Activated CD4-positive, alpha-beta T cell treated with anti-CD3 and anti-CD28 coated beads, Interleukin-2, amount 10 ng/mL, durations not matched to agents 24 days and 14 days (primary cell): ENCODE measurements at places on chromosomes 3 and 15.

- no peak overlapping the region for H3K4me3 ChIP-seq
- no peak for DNase-seq
- H3K4me1 ChIP-seq = peaks cover 10% of the 10 kb centered on the region
- H3K36me3 ChIP-seq = no peaks in the 10 kb centered on the region
- no peak overlapping the region for H3K27ac ChIP-seq
Observed at GRCh38 chr15:74294010-74294409, 57.9 kb downstream of the CCDC33 start.

DNA sequence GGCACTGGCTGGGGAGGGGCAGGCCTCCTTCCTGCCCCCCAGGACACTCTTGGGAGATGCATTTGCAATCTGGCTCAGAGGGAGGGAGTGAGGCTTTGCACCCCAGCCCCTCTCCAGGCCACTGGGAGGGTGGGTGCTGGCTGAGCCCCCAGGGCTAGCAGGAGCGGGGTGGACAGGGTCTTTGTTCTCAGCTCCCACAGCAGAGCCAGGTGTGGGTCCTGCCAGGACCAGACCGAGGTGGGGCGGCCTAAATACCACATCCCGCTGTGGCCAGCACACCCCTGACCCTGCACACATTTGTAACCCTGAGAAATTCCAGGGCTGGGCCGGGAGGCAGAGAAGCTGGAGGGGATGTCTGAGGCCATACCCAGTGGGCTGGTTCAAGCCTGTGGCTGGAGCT lies 41.0 kb downstream of the STARD5 start:
- DNase-seq = no peak
- H3K27me3 ChIP-seq = no peaks in the 10 kb centered on the region
- no peak overlapping the region for H3K4me3 ChIP-seq
- H3K4me1 ChIP-seq = peaks cover 49% of the 10 kb centered on the region
- H3K36me3 ChIP-seq = peaks cover 11% of the 10 kb centered on the region

GRCh38 chr3:57872606-57873005 lies 116.5 kb downstream of the SLMAP start:
- H3K4me1 ChIP-seq = peaks cover 4% of the 10 kb centered on the region
- no peak overlapping the region for H3K27ac ChIP-seq
- H3K4me3 ChIP-seq = no peak overlapping the region

DNA sequence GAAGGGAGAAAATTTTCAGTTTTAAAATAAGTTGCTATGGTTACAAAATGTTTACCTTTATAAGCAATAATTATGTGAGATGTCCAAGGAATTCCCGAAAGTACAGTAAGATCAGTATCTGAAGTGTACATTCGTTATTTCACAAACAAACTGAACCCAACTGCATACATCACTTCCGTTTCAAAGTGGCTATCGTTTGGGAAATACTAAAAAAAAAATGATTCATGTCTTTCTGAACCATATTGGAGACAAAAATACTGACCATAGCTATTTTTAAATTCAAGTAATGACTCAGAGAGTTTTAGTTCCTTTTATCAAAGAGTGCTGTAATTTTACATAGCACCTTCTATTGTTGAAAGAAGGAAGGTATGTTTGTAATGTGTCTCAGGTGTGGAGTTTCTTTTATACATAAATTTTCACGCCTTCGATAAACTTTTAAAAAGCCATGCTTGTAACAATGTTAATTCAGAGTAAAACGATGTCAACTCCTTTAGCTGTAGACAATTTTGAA lies 8.0 kb upstream of the ANKRD28 start:
- no peak overlapping the region for H3K4me3 ChIP-seq
- no peaks in the 10 kb centered on the region for H3K27me3 ChIP-seq
- H3K36me3 ChIP-seq = peaks cover 30% of the 10 kb centered on the region
- no peak for DNase-seq

- H3K4me3 ChIP-seq = no peak overlapping the region
- no peak overlapping the region for H3K27ac ChIP-seq
- DNase-seq = no peak
- H3K4me1 ChIP-seq = no peaks in the 10 kb centered on the region
- peaks cover 22% of the 10 kb centered on the region for H3K27me3 ChIP-seq
- H3K36me3 ChIP-seq = no peaks in the 10 kb centered on the region
Observed at GRCh38 chr3:133851931-133852330, 43.8 kb downstream of the RAB6B start.

- no peak overlapping the region for H3K27ac ChIP-seq
- no peak for DNase-seq
- no peaks in the 10 kb centered on the region for H3K36me3 ChIP-seq
- H3K4me3 ChIP-seq = no peak overlapping the region
Observed at GRCh38 chr3:64612916-64613526, 74.8 kb downstream of the ADAMTS9 start.

GRCh38 chr3:106431721-106432120 lies 562.9 kb upstream of the CBLB start:
- H3K4me1 ChIP-seq = peaks cover 18% of the 10 kb centered on the region
- H3K4me3 ChIP-seq = no peak overlapping the region
- H3K36me3 ChIP-seq = peaks cover 4% of the 10 kb centered on the region
- no peak overlapping the region for H3K27ac ChIP-seq
- peak; percentile 40 for DNase-seq

GRCh38 chr3:1774597-1774996 lies 324.1 kb upstream of the CNTN4 start:
- no peaks in the 10 kb centered on the region for H3K36me3 ChIP-seq
- no peaks in the 10 kb centered on the region for H3K27me3 ChIP-seq
- no peak for DNase-seq
- no peak overlapping the region for H3K4me3 ChIP-seq
- no peak overlapping the region for H3K27ac ChIP-seq

DNA sequence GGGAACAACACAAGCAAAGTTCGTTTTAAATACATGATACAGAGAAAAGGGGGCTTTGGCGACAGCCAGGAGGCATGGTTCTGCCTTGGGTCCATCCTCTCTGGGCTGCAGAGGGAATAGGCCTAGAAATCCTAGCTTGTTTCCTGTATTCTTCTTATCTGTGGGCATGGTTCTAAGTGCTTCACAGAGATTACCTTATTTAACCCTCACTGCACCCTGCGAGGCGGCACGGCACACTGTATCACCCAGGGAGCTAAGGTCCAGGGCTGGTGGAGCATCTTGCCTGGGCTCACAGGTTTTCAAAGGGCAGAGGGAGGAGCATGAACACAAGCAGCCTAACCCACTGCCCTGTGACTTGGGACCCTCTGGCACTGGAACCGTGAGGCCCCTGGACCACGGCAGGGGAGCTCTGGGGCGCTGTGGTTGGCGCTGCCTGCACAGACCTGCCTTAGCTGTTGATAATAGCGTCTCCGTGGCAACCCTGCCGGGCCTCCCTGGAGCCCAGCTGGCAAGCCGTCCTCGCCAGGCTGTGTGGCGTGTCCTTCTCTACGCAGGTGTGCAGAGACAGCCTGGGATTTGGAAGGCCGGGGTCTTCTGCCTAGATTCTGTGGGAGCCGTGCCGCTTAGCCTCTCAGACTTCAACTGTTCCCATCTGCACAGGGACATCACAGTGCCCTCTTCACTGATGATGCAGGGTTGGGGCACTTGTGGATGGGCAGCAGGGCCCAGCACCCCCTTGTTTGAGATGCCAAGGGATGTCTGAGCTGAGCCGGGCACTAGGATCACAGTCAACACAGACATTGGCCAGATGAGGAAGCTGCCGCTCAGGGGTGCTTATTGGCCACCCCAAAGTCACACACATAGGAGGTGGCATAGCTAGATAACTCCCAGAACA lies 154.6 kb upstream of the TLE3 start:
- no peaks in the 10 kb centered on the region for H3K36me3 ChIP-seq
- peaks cover 19% of the 10 kb centered on the region for H3K4me1 ChIP-seq
- no peak overlapping the region for H3K27ac ChIP-seq
- peaks cover 43% of the 10 kb centered on the region for H3K27me3 ChIP-seq

DNA sequence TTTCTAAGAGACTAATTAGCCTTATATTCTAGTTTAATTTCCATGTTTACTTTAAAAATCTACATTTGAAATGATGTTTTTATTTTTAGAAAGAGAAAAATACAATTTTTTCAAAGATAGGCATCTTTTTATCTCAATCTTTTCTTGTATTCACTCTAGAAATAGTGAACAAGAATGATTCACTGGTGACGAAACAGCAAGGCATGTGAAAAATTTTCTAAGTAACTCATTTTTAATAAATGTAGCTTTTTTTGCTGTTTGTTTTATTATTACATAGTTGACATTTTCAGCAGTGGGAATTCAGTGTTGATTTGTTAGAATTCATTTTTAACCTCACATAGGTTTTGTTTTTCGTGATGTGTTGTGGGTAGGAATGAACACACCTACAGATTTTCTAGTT lies 1226.4 kb downstream of the NSUN3 start:
- H3K27ac ChIP-seq = no peak overlapping the region
- no peaks in the 10 kb centered on the region for H3K36me3 ChIP-seq

- no peak for DNase-seq
- H3K27me3 ChIP-seq = peaks cover 6% of the 10 kb centered on the region
- no peak overlapping the region for H3K4me3 ChIP-seq
- no peak overlapping the region for H3K27ac ChIP-seq
- no peaks in the 10 kb centered on the region for H3K4me1 ChIP-seq
Observed at GRCh38 chr3:113161661-113162060, 49.7 kb upstream of the BOC start.

- peaks cover 67% of the 10 kb centered on the region for H3K27me3 ChIP-seq
- no peak overlapping the region for H3K27ac ChIP-seq
- H3K36me3 ChIP-seq = no peaks in the 10 kb centered on the region
- no peak for DNase-seq
Observed at GRCh38 chr15:100878648-100879047, 983 bp upstream of the ALDH1A3 start.

DNA sequence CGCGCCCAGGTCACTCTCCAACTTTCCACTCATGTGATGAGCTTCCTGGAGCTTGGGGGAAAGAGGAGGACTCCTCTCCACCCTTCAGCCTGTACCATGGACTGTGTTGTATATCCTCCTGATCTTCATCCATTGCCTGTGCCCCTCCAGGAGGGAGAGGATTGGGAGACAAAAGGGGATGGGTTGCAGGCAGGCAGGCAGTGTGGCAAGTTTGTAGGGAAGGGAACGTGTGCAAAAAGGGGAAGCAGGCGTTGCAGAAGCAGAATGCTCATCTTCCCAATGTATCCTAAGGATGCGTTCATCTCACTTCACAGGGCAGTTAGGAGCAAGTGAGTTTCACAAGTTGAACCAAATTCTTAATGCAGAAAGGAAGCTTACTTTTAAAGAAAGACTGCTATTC lies 28.1 kb upstream of the GHSR start:
- H3K27ac ChIP-seq = no peak overlapping the region
- H3K4me3 ChIP-seq = peak overlapping the region; percentile 87
- no peak for DNase-seq
- H3K4me1 ChIP-seq = peaks cover 17% of the 10 kb centered on the region
- peaks cover 9% of the 10 kb centered on the region for H3K27me3 ChIP-seq

GRCh38 chr3:61253756-61254155 lies 2.5 kb upstream of the FHIT start:
- H3K4me3 ChIP-seq = no peak overlapping the region
- peaks cover 9% of the 10 kb centered on the region for H3K27me3 ChIP-seq
- H3K27ac ChIP-seq = no peak overlapping the region
- DNase-seq = no peak
- H3K36me3 ChIP-seq = peaks cover 2% of the 10 kb centered on the region
- H3K4me1 ChIP-seq = peaks cover 17% of the 10 kb centered on the region
